NCI-H146 (cell line): ENCODE measurements at places on chromosomes 7 and 10.
A peak's percentile ranks its signal among the peaks of the same experiment; 100 is the strongest.

DNA sequence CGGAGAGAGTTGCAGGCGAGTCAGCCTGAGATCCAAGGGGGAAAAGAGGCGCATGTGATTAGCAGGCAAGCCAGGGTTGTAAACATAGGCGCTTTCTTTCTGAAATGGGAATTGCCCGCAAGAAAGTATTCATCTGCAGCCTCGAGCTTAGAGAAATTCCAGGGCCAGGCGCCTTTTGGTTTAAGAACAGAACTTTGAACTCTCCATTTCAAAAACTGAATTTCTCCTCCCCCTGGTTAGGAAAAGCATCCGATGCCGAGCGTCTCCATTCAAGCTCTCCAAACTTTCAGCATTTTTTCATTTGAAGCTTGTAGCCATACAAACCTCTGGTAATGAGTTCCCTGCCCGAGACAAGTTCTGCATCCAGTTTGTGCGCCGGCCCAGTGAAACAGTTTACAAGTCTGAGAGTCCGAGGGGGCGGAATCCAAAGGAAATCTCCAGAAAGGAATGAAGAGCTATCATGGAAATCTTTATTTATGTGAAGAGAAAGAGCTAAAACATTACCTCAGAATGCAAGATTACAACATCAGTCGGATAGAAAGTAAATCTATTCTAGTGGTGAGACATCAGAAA is 69.9 kb downstream of the FAM204A start:
- peak; percentile 12 for DNase-seq

- no peak for DNase-seq
Measured at GRCh38 chr7:65960351-65961074, 21.5 kb downstream of the GUSB start.

GRCh38 chr10:30959836-30960210 is 71.8 kb downstream of the ZNF438 start:
- DNase-seq: no peak

DNA sequence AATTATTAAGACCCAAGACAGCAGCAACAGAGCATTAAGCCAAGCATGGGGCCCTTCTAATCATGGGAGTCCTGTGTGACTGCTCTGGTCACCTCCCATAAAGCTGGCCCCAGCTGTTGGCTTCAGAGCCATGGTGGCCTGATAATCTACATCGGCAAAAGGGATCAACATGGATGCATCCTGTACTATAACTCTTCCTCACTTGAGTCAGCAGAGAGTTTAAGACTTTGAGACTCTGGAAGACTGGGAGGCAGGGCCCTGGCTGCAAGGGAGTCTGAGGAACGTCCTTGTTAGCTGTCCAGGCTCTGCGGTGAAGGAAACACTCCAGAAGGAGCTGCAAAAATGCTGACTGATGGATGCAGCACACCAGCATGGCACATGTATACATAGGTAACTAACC is 95.0 kb upstream of the KIAA1217 start:
- no peak for DNase-seq

- peak; percentile 52 for DNase-seq
Measured at GRCh38 chr10:58177362-58177947, 90.2 kb downstream of the IPMK start.

DNA sequence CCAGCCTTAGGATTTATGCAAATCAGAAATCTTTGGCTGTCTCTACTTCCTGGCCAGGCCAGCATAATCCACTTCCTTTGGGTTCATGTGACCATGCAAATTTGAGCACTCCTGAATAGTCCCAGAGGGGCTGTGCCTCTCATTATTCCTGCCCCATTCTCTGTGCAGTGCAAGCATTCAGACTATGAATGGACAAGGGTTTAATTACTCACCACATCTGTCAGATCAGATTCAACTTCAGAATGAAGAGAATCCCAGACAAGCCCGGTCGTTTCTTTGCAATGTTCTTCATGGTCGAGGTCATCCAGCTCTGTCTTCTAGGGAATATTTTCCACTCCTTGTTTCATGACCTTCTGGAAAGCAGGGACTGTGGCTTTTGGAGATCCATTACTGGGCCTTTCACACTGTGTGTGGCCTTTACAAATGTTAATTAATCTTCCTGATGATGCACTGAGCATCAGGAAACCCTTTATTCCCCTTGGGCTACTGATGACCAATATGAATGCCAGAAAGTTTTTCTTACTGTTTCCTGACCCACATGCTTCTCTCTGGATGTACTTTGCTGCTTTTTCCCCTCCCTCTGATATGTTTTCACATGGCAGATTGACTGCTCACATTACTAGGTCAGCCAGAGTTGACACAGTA is 217.6 kb upstream of the TCF7L2 start:
- DNase-seq: no peak
